ENCODE measurements at places on chromosomes 6 and 20. TPM values are rescaled to one million over a fixed set of nuclear protein-coding genes. Genes with fewer than 3 reads are reported as not detected.

Gene CASS4
- under 0.01 TPM for total RNA-seq

Gene CST2
- not detected for total RNA-seq

Gene FOXF2
- 0.10 TPM for total RNA-seq

Gene IPCEF1
- total RNA-seq, result 0.96 TPM

Gene MYB
- total RNA-seq, result 0.10 TPM

Gene SAMHD1
- total RNA-seq, result 22.2 TPM

Gene CFAP61
- not detected for total RNA-seq

Gene EZR
- 62.7 TPM for total RNA-seq

Gene CRYBG1
- total RNA-seq, result 34.6 TPM

Gene CPXM1
- 0.19 TPM for total RNA-seq

Gene SPEF1
- not detected for total RNA-seq

Gene CGA
- not detected for total RNA-seq

Gene PRRT1
- total RNA-seq, result not detected

Gene FILIP1
- total RNA-seq, result 10.0 TPM

Gene MACROD2
- 0.33 TPM for total RNA-seq

Data from vein endothelial cell (primary cell).